ENCODE measurements at places on chromosomes 3 and 15. TPM values are rescaled to one million over a fixed set of nuclear protein-coding genes. Genes with fewer than 3 reads are reported as not detected.

GP5 gene
- 0.35 TPM for total RNA-seq

ATP10A gene
- 4.9 TPM for total RNA-seq

PAQR5 gene
- total RNA-seq = 0.13 TPM

MNS1 gene
- total RNA-seq = 5.1 TPM

LINGO1 gene
- total RNA-seq = 1.5 TPM

LRRC31 gene
- total RNA-seq = not detected

COLQ gene
- 15.9 TPM for total RNA-seq

EPHA6 gene
- total RNA-seq = 0.62 TPM

OCA2 gene
- 3.6 TPM for total RNA-seq

GRCh38 chr15:67017311-67017710 lies 48.1 kb upstream of the SMAD3 start:
- peaks cover 32% of the 10 kb centered on the region for H3K4me1 ChIP-seq
- DNase-seq = no peak
- no peaks in the 10 kb centered on the region for H3K36me3 ChIP-seq
- H3K27ac ChIP-seq = no peak overlapping the region

DNA sequence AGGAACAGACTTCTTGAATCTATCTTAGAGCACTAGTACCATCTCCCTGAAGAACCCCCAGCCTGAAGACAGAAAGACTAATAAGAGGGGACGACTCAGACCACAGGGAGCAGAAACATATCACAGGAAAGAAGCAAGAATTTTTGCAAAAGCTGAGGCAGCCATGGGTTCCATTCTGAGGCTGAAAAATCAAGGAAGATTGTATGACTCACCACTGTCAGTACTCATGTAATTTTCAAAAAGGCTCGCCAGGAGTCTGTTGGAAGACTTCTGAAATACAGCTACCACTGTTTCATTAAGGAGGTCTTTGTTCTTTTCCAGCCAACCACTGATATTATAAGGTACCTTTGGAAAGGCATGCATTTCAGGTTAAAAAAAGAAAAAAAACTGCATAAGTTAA lies 47.5 kb downstream of the MYH15 start:
- H3K27ac ChIP-seq = no peak overlapping the region
- peak; percentile 32 for DNase-seq
- H3K36me3 ChIP-seq = no peaks in the 10 kb centered on the region
- no peaks in the 10 kb centered on the region for H3K27me3 ChIP-seq
- H3K4me1 ChIP-seq = no peaks in the 10 kb centered on the region

- H3K36me3 ChIP-seq = no peaks in the 10 kb centered on the region
- H3K4me1 ChIP-seq = no peaks in the 10 kb centered on the region
- DNase-seq = no peak
- H3K27me3 ChIP-seq = no peaks in the 10 kb centered on the region
- H3K4me3 ChIP-seq = no peak overlapping the region
- H3K27ac ChIP-seq = no peak overlapping the region
Measured at GRCh38 chr3:6112546-6112945, 748.4 kb upstream of the GRM7 start.

DNA sequence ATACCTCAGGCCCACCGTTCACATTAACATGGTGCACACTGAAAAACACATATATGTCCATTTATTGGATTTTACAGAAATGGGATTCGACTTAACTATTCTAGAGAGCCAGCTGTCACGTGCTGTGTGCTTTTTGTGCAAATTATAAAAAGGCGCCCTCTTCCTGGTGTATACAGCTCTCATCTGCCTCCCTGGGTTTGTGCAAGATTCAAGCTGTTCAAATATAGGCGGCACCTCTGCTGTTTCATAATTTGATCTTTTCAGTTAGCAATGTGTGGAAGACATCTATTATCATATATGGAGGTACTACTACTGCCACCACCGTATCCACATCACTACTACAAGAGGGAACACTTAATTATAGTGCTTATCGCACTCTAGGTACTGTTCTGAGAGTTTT lies 187.6 kb downstream of the EBLN2 start:
- H3K27me3 ChIP-seq = no peaks in the 10 kb centered on the region
- no peak overlapping the region for H3K4me3 ChIP-seq
- H3K4me1 ChIP-seq = no peaks in the 10 kb centered on the region
- no peak for DNase-seq
- no peaks in the 10 kb centered on the region for H3K36me3 ChIP-seq

GRCh38 chr3:178777718-178778411 lies 241.6 kb downstream of the KCNMB2 start:
- no peak for DNase-seq
- no peak overlapping the region for H3K4me3 ChIP-seq
- no peaks in the 10 kb centered on the region for H3K36me3 ChIP-seq
- no peaks in the 10 kb centered on the region for H3K27me3 ChIP-seq
- H3K4me1 ChIP-seq = no peaks in the 10 kb centered on the region

GRCh38 chr15:25436707-25437106 lies 2.1 kb downstream of the UBE3A start:
- no peaks in the 10 kb centered on the region for H3K36me3 ChIP-seq
- H3K27ac ChIP-seq = no peak overlapping the region
- H3K4me3 ChIP-seq = no peak overlapping the region
- no peak for DNase-seq
- no peaks in the 10 kb centered on the region for H3K4me1 ChIP-seq
- H3K27me3 ChIP-seq = no peaks in the 10 kb centered on the region

- H3K27ac ChIP-seq = no peak overlapping the region
- no peaks in the 10 kb centered on the region for H3K36me3 ChIP-seq
- H3K4me3 ChIP-seq = no peak overlapping the region
- no peaks in the 10 kb centered on the region for H3K27me3 ChIP-seq
- no peaks in the 10 kb centered on the region for H3K4me1 ChIP-seq
Measured at GRCh38 chr3:98233468-98233867, 30.6 kb upstream of the OR5H6 start.

- H3K4me1 ChIP-seq = peaks cover 13% of the 10 kb centered on the region
- H3K27me3 ChIP-seq = no peaks in the 10 kb centered on the region
- peak; percentile 16 for DNase-seq
- peak overlapping the region; percentile 72 for H3K27ac ChIP-seq
- H3K4me3 ChIP-seq = no peak overlapping the region
Measured at GRCh38 chr3:138862924-138863775, 28.4 kb upstream of the PIK3CB start.

- peaks cover 7% of the 10 kb centered on the region for H3K4me1 ChIP-seq
- H3K4me3 ChIP-seq = no peak overlapping the region
- DNase-seq = peak; percentile 86
Measured at GRCh38 chr15:51380999-51381806, 39.7 kb downstream of the GLDN start.

GRCh38 chr15:35827911-35828310 lies 281.9 kb upstream of the DPH6 start:
- DNase-seq = peak; percentile 56
- H3K4me3 ChIP-seq = no peak overlapping the region
- no peaks in the 10 kb centered on the region for H3K27me3 ChIP-seq
- peaks cover 5% of the 10 kb centered on the region for H3K4me1 ChIP-seq
- no peaks in the 10 kb centered on the region for H3K36me3 ChIP-seq
- H3K27ac ChIP-seq = no peak overlapping the region

GRCh38 chr3:94414418-94414817 lies 351.6 kb downstream of the NSUN3 start:
- peak; percentile 6 for DNase-seq
- H3K4me1 ChIP-seq = no peaks in the 10 kb centered on the region
- H3K4me3 ChIP-seq = no peak overlapping the region

DNA sequence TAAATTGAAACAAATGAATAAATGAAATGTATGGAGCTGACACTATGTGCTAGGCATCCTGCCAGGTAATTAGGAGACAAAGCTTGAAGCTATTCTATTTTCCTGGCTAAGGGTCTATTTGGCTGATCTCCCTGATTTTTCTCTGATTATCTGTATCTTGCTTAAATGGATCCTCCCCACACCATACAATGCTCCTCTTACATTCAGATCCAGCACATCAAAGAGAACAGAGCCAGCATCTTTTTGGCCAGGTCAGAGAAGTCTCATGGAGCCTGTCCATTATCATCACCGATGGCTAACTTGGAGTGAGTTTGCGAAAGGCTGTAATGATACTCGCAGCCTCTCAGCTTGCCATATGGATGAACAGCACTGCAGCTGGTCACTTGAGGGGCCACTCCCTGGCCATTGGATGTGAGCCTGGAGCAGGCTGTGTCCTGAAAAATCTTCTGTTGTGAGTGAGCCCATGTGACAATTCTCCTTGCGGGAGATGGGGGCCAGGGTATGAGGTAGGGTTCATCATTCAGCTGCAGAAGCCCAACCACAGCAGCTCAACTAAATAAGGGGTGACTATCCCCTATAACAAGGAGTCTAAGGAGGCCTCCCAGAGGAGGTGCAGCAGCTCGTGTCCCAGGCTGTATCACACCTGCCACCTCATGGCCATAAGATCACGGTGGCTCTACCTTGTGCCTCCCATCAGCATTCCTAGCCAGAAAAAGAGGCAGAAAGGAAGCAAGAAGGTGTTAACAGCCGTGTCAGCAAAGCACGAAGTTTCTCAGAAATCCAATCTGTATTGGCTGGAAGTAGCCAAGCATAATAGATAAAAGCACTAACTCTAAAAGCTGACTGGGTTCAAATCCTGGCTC lies 69.3 kb upstream of the ST8SIA2 start:
- H3K4me3 ChIP-seq = no peak overlapping the region
- peaks cover 2% of the 10 kb centered on the region for H3K27me3 ChIP-seq
- H3K27ac ChIP-seq = no peak overlapping the region
- no peaks in the 10 kb centered on the region for H3K36me3 ChIP-seq
- peaks cover 16% of the 10 kb centered on the region for H3K4me1 ChIP-seq
- DNase-seq = peak; percentile 93

- H3K36me3 ChIP-seq = peaks cover 2% of the 10 kb centered on the region
- H3K4me1 ChIP-seq = peaks cover 8% of the 10 kb centered on the region
- DNase-seq = no peak
- H3K27me3 ChIP-seq = no peaks in the 10 kb centered on the region
- no peak overlapping the region for H3K4me3 ChIP-seq
Measured at GRCh38 chr15:85000937-85001336, 19.3 kb downstream of the PDE8A start.

- H3K27me3 ChIP-seq = no peaks in the 10 kb centered on the region
- H3K36me3 ChIP-seq = no peaks in the 10 kb centered on the region
- H3K4me1 ChIP-seq = no peaks in the 10 kb centered on the region
Measured at GRCh38 chr3:87047852-87048251, 56.9 kb upstream of the VGLL3 start.

DNA sequence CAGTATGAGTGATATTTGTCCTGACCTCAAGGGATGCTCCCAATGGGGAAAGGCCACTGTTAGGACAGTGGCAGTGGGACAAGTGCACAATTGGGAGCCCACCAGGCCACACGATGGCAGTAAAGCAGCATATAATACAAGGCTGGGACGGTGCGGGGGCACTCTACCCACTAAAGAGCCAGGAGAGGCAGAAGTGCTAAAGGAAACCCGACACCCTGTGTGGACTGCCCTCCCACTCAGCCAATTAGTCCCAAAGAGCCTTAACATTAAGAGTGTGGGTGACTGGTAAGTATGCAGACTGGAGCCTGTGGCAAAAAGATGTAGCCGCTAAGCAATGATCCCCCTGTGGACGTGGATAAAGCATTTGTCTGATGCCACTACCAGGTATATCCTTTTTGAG lies 8.2 kb upstream of the ZNF589 start:
- no peaks in the 10 kb centered on the region for H3K36me3 ChIP-seq
- DNase-seq = peak; percentile 60
- H3K4me3 ChIP-seq = no peak overlapping the region
- no peaks in the 10 kb centered on the region for H3K4me1 ChIP-seq
- H3K27ac ChIP-seq = no peak overlapping the region
- H3K27me3 ChIP-seq = no peaks in the 10 kb centered on the region

DNA sequence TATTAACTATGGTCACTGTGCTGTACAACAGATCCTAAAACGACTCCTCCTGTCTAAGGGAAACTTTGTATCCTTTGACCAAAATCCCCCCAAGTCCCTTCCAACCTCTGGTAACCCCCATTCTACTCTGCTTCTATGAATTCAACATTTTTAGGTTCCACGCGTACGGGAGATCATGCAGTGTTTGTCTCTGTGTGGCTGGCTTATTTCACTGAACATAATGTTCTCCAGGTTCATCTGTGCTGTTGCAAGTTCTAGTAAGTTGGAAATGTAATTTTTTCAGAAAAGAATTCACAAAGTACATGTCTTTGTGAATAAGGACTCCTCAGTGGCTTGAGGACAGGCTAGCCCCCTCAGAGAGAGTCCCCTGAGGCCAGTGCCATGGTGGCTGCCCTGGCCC lies 66.1 kb downstream of the ATP10A start:
- DNase-seq = no peak
- no peak overlapping the region for H3K27ac ChIP-seq
- H3K27me3 ChIP-seq = peaks cover 2% of the 10 kb centered on the region
- H3K4me1 ChIP-seq = peaks cover 20% of the 10 kb centered on the region
- H3K36me3 ChIP-seq = no peaks in the 10 kb centered on the region

GRCh38 chr3:13013994-13014754 lies 59.1 kb downstream of the IQSEC1 start:
- no peak overlapping the region for H3K4me3 ChIP-seq
- DNase-seq = no peak
- H3K36me3 ChIP-seq = no peaks in the 10 kb centered on the region
- H3K27me3 ChIP-seq = no peaks in the 10 kb centered on the region
- no peak overlapping the region for H3K27ac ChIP-seq

DNA sequence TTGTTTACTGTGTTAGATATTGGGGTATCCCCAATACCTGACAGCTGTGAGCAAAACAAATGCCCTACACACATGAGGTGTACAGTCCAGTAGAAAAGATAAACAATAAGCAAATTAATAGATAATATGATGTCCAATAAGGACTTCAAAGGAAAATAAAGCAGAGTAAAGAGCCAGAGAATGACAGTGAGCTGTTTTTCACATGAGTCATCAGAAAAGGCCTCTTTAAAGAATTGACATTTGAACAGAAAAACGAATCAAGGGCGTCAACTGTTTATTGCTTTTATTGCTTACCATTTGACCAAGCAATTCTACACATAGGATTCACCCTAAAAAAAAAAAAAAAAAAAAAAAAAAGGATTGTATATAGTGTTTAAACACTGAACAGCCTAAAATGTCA lies 96.6 kb upstream of the FLNB start:
- H3K36me3 ChIP-seq = peaks cover 22% of the 10 kb centered on the region
- H3K4me1 ChIP-seq = no peaks in the 10 kb centered on the region
- H3K4me3 ChIP-seq = no peak overlapping the region
- no peak for DNase-seq
- H3K27ac ChIP-seq = no peak overlapping the region
- H3K27me3 ChIP-seq = no peaks in the 10 kb centered on the region

GRCh38 chr3:118782755-118783202 lies 251.9 kb downstream of the IGSF11 start:
- DNase-seq = no peak
- no peaks in the 10 kb centered on the region for H3K36me3 ChIP-seq
- no peaks in the 10 kb centered on the region for H3K4me1 ChIP-seq
- no peaks in the 10 kb centered on the region for H3K27me3 ChIP-seq
- H3K27ac ChIP-seq = no peak overlapping the region

GRCh38 chr3:15055019-15055557 lies 10.0 kb downstream of the MRPS25 start:
- no peaks in the 10 kb centered on the region for H3K4me1 ChIP-seq
- no peak overlapping the region for H3K27ac ChIP-seq
- H3K27me3 ChIP-seq = no peaks in the 10 kb centered on the region

GRCh38 chr15:29170521-29170920 lies 99.1 kb downstream of the NSMCE3 start:
- no peaks in the 10 kb centered on the region for H3K27me3 ChIP-seq
- H3K36me3 ChIP-seq = no peaks in the 10 kb centered on the region
- no peaks in the 10 kb centered on the region for H3K4me1 ChIP-seq
- no peak overlapping the region for H3K27ac ChIP-seq
- no peak for DNase-seq
- H3K4me3 ChIP-seq = no peak overlapping the region

Data from muscle of leg (tissue), 16 donors.